ENCODE measurements at places on chromosomes 2 and 18.

DNA sequence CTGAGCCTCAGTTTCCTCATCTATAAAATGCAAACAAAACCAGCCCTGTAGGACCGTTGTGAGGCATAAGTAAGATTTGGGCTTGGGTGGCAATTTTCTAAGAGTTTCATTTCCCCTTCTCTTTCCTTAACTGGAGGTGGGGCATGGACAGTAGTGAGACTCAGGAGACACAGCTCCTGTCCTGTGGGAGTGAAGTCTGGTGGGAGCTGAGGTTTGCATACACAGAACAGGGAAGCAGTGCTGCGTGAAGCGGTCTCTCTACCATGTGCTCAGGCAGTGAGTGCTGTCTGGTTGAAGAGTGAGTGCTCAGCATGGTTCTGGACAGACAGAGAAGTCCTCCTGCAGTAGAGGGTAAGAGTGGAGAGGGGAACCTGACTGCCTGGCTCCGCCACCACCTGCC, 62.3 kb upstream of the MCFD2 start:
- DNase-seq, result no peak

- DNase-seq, result no peak
Observed at GRCh38 chr18:49681387-49681786, 119.5 kb downstream of the LIPG start.

DNA sequence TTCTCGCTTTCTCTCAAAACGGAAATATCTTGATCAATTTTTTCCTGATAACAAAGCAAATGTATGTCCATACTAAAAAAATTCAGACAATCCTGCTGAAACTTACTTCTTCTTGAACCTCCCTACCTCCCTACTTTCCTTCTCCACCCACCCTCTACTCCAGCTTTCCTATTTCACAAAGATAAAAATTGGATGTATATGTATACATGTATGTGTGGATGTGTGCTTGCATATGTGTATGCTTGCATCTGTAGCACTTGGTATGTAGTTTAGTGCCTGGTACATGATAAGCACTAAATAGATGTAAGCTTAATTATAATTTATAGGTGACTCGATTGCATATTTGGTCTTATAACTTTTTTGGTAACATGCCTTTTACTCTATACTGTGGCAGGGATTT, 167.5 kb upstream of the ITGA4 start:
- no peak for DNase-seq

DNA sequence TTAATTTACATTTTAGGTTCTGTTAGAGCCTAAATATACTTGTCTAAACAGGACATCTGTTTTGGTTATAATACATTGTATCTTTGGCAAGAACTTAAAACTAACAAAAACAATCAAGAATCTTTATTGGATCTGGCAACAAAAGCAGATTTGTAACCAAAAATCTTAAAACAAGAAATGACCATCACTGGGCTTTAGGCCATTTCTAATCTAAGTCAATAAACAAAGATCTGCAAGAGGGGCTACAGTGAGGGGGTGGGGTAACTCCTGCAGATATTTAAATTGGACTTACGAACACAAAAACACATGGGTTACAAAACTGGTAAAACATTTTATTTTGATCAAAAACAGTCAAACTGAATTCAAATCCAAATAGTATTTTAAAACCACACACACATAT, 77.3 kb downstream of the SRBD1 start:
- DNase-seq, result no peak

- DNase-seq, result no peak
Observed at GRCh38 chr2:238441262-238442114, 14.8 kb downstream of the ASB1 start.

DNA sequence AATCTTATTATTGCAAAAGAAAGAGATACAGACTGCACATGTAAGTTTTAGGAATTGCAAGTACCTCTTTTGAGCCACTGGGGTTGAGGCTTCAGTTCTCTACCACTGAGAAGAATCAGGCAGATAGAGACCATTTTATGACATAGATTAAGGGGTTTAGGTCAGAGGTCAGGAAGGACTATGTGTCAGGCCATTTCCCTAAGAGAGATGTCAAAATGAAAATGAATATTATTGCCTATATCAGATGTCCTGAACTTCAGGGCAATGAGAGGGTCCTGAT, 113.7 kb downstream of the GATA6 start:
- no peak for DNase-seq

GRCh38 chr2:189115126-189115525, 64.4 kb downstream of the COL5A2 start:
- no peak for DNase-seq

DNA sequence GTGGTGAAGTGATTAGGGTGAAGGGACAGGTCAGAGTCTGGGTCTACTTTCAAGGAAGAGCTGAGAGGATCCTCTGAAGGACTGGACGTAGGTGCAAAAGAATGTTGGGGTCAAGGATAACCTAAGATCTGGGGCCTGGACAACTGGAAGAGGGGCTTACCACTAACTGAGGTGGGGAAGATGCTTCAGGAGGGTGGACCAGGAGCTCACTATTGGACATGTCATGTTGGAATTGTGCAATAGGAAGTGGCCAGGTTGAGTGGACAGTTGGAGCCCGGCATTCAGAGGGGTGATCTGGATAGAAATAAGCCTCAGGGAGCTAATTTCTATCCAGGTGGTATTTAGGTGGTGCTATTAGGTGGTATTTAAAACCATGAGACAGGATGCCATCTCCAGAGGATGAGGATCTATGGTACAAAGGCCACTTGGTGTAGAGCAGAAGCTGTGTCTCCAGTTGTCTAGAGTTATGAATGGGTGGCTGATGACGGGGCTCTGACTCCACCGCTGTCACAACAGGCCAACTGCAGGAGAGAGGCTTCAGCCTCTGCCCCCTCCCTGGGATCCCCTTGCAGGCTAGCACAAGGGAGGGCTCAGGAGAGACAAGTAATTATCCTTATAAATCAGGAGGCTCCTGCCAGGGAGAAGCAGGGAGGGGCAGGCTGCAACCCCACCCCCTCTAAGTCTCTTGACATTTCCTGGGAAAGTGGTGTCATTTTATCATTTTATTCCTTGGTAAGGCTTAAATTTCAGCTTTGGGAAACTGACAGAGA, 158.0 kb downstream of the SMAD7 start:
- DNase-seq, result no peak

GRCh38 chr2:34985474-34985873, 1370.1 kb upstream of the CRIM1 start:
- DNase-seq, result no peak

DNA sequence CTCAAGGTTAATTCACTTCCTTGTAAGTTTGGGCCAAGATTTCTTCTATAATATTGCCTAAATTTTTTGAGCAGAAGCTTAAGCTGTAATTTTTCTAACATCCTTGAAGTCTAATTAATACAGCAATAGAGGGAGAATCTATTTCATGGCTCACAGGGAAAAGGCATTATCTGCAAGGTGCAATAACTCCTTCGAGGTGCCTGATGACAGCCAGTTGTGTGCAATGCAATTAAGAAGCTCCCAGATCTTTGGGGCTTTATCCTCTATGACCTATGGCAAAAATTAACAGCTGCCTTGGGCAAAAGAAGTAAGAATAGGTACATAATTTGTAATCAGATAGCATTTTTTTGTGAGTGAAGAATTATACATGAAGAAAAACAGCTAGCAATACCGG, 554.6 kb upstream of the SALL3 start:
- no peak for DNase-seq

DNA sequence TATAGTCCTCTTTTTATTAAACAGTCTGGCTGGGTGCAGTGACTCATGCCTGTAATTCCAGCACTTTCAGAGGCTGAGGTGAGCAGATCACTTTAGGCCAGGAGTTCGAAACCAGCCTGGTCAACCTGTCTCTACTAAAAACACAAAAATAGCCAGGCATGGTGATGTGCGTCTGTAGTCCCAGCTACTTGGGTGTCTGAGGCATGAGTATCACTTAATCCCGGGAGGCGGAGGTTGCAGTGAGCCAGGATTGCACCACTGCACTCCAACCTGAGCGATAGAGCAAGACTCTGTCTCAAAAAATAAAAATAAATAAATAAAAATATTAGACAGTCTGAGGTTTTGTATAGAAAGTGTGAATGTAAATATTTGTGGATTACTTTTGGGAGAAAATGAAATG, 17.8 kb downstream of the XRCC5 start:
- no peak for DNase-seq

DNA sequence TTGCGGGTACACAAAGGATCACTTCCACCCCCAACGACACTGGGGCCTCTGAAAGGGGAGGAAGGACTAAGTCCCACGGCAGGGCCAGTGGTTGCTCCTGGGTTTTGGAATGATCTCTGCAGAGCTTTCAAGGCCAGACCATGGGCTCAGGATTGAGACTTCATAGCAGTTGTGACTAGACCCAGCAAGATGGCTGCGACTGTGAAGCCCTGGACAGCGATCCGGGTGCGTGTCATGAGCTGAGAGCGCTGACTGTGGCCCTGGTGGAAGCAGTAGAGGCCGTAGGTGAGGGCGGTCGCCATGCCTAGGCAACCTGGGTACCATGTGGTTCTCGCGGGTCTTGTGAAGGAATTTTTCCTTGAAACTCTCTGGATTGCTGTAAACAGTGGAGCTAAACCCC, 27.3 kb downstream of the NCL start:
- DNase-seq, result no peak

Data from CD4-positive, alpha-beta T cell treated with Interleukin-4 for 4 hours (primary cell).